Fibroblast of skin of abdomen (primary cell): ENCODE measurements at places on chromosomes 6 and 20.

DNA sequence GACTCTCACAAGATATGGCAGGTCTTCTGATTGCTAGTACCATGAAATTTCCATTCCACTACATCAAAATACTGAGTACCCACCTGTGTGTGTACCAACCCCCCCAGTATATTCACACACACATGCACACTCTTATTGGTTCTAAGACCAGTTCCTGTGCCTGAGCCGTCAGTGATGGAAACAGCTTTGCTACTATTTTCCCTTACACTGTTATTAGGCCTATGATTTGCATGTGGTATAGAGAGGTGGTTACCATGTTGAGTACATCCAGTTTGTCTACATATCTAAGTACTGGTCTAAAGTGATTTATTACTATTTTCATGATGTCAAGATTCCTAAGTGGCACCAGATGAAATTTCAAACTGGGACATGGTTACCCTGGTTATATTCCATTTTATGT, 459.9 kb downstream of the BCKDHB start:
- no peak for DNase-seq

DNA sequence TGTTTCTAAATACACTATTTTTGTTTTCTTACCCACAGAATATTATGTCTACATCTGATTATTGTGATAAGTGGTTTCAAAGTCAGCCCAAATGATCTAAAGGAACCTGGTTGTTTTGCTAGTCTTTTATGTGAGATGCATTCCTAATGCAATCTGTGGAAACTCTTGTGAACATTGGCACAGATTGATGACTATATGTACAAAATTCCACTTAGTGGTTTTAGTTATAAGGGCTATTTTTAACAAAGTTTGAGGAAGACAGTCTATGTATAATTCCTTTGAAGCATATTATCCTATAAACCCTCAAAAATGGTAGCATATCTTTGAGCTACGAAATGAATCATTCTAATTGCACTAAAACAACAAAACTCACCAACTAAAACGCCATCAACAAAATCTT, 140.9 kb downstream of the GRIK2 start:
- peak; percentile 75 for DNase-seq

GRCh38 chr20:57341663-57342062, 9.4 kb upstream of the RAE1 start:
- DNase-seq: no peak

DNA sequence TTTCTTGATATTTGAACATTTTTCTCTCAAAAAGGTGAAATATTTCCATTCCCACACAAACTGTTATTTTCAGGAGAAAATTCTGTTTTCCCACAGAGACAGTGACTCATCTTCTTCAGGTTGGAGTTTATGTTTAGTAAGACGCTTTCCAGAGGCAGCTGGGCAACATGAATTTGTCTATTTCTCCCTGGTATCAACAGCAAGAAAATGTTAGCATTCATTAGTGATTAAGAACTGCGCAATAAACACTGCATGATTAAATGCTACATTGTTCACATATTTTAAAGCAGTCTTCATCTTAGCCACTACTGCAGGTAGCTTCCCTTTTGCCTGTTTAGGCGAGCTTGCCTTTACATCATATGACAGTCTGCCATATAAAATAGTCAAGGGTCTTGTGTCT, 295.7 kb downstream of the C6orf118 start:
- peak; percentile 2 for DNase-seq

DNA sequence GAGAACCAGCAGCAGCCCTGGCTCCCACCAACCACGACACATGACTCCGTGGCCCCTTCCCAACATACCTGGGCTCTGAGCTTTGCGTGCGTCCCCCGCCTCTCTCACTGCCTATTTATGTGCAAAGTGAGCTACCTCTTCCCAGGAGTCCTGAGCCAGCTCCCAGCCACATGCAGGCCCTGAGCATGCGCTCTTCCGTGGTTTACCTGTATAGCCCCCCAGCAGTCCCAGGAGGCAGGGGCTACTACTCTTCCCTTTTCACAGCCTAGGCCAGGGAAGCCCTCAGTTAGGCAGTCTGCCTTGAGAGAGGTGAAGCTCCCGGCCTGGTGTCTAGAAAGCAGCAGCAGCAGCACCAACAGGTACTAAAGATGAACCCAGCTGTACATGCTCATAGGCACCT, 114.8 kb upstream of the CDYL start:
- DNase-seq: no peak

- no peak for DNase-seq
These were observed 13.7 kb upstream of the ZNF831 start for GRCh38 chr20:59149678-59150504.

DNA sequence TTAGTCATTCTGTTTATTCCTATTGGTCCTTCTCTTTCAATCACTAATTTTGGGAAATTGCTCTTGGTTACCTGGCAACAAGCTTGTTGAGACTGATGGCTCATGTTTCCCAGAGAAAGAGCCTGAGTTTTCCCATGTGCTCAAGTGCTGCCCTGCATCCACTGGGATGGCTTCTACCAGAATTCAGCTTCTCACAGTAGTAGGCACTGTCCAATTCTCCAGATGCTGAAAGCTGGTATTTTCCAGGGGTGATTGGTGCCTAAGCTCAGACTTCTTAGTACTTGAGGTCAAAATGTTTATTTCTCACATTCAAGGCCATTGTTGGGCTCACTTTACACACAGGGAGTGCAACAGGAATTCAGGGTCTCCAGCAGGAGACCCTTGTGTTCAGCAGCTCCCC, 29.1 kb upstream of the SLC2A12 start:
- no peak for DNase-seq

DNA sequence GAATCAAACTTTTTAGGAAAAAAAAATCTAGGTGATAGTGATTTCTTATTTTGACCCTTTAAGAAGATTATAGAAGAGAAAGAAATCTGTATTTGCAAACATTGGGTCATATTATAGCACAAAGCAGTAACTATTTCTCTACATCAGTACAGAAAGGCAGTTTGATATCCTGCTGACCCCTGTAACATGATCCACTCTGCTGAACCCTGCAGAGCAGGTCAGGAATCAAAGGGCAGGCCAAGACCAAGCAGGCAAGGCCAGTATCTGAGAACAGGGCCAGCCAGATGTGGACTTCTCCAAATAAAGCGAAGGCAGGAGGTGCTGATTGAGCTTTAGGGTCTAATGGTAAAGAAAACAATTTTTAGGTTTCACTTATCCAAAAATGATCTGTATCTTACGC, 239.4 kb downstream of the PTPRK start:
- DNase-seq: no peak

- DNase-seq: no peak
These were observed 19.1 kb upstream of the LOC128125822 start for GRCh38 chr6:63553208-63553607.

DNA sequence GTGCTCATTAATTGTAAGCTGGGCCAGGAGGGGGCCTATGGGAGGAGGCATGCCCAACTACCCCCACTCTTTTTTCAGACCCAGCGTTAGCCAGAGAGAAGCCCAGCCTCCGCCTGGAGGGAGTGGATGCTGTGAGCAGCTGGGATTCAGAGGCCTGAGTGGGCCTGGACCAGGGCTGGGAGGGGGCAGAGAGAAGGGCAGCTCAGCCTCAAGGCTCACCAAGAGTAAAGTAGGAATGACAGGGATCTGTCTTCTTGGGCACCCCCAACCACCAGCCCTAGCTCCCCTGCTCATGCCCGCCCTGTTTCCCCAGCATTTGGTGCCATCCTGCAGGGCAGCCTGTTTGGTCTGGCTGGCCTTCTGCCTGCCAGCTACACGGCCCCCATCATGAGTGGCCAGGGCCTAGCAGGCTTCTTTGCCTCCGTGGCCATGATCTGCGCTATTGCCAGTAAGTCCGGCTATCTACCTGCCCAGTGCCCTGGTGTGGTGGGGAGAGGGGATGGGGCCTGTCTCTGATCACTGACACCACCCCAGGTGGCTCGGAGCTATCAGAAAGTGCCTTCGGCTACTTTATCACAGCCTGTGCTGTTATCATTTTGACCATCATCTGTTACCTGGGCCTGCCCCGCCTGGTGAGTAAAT, 6.8 kb downstream of the SLC29A1 start:
- no peak for DNase-seq

DNA sequence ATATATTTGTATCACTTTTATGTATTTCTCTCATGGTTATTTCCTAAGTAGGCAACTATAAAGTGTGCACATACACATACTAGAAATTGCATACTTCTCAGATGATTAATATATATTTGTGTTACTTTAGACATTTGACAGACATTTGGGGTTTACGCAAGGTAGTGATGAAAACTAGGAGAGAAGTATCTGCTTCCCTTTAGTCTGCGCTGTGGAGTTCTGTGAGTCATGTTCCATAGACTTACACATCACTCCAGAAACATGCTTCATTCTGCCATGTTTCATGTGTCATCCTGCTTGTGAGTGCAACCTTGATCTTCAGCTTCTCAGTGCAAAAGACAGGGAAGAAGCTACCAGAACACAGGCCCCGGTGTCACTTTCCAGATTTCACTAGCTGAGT, 200.7 kb upstream of the BMP2 start:
- DNase-seq: peak; percentile 95

DNA sequence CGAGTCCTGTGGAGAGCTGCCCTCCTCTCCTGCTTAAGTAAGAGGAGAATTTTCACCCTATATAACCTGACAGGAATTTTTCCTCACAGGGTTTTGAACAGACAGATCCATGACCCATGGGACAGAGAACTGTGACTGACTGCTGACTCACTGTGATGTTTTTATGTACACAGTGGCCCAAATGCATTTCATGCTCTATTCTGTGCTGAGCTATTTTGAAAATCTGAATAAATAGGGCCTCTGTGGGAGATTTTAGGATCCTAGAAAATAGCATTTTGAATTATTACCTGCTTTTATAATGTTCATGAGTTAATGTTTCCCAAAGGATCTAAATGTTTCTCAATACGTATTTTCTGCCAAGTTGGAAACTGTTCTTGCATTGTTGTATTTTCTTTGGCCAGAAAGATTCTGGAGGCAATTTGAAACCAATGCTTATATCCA, 577.4 kb downstream of the HTR1B start:
- peak; percentile 58 for DNase-seq

- no peak for DNase-seq
These were observed 88.4 kb downstream of the ZDHHC14 start for GRCh38 chr6:157469378-157469777.

GRCh38 chr6:143368426-143368825, 82.1 kb downstream of the ADAT2 start:
- DNase-seq: peak; percentile 42

- no peak for DNase-seq
These were observed 3.6 kb downstream of the SERINC3 start for GRCh38 chr20:44518248-44518647.

GRCh38 chr20:1477896-1478490, 11.3 kb upstream of the NSFL1C start:
- no peak for DNase-seq

DNA sequence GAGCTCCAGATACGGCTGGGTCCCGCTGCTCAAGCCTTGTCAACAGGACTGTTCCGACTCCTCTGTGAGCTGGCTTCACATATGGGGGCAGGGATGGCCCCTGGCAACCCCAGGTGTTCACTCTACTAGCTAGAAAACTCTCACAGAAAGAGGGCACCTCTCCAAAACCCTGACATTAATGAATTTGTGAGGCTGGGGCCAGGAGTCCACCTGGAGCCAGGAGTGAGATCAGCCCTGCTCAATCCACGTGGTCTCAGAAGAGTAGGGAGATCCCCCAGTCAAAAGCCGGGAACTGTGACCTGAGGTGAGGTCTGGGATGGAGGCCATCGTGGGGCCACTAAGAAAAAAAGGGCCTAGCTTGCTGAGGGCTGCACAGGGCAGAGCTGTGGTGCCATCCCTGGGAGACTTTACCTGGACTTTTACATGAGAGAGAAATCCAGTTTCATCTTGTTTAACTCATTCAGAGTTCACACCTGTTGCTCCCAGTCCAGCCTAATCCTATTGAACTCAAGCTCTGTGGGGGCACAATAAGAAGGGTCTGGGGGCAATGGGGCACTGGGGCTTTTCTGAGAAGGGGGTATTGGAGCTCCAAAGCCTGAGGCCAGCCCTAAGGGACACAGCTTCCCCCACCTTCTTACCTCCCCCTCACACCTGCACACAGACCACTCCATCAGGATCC, 144.3 kb upstream of the MLN start:
- no peak for DNase-seq

DNA sequence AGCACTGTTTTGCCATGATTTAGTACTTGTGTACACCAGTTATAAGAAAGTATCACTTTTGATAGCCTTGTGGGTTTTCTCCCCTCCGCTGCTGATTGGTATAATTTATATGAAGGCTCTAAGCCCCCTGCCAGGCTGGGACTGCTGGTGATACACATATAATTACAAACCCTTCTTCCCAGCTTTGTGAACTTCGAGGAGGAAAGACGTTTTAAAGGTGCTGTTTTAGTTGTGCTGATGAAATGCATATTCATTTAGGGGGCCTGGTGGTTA, 246.2 kb downstream of the TAF4 start:
- no peak for DNase-seq

GRCh38 chr6:61809004-61809595, 476.9 kb downstream of the KHDRBS2 start:
- no peak for DNase-seq

DNA sequence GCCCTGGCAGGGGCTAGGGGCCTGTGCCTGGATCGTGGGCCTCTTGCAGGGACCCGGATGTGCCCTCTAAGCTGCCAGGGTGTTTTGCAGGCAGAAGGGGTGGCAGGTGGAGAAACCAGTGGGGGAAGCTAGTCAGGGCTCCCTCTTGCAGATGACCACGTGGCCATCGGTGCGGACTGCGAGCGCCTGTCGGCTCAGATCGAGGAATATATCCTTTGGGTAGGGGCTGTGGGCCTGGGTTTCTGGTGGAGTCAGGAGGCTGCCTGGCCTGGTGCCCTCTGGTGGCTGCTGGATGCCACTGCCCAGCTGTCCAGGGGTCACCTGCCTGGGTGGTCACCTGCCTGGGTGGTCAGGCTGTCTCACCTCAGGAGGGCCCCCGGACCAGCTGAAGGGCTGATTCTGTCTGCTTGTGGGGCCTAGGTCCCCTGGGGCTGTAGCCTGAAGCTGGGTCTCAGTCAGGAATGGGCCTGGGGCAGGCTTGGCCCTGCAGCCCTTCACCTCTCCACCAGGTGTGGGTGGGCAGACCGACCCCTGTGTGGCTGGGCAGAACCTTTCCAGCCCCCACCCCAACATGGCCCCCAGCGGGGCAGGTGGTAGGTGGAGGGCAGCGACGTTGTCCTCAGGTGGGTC, 6.7 kb downstream of the TCEA2 start:
- DNase-seq: peak; percentile 12

DNA sequence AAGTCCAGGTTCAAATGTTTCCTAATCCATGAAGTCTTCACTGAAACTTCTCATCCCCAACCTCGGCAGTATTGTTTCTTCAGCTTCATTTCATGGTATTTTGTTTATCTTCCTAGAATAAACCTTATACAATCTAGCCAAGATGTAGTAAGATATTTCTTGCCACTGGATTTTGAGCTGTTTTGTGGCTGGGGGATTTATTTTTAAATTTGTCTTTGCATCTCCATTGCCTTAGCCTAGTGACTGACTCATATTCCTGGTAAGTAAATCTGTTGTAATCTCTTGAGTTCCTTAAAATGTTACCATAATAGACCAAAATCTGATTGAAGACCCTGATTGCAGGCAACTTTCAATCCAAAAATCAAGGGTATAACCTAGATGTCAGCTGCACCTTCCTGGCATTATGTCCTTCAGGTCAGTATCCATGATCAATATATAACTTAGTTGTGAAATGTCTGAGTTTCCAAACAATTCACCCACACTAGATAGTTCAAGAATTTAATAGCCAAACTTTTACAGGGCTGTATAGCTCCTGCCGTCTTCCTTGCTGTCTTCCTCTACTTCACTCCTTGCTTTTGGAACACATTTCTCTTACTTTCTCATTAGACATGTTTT, 4.7 kb upstream of the TRMT11 start:
- DNase-seq: no peak

- peak; percentile 72 for DNase-seq
These were observed 41.2 kb upstream of the DST start for GRCh38 chr6:56683882-56684281.

- DNase-seq: no peak
These were observed 49.8 kb downstream of the GRIK2 start for GRCh38 chr6:101443315-101443714.
